ENCODE measurements at places on chromosomes 7 and 10.

DNA sequence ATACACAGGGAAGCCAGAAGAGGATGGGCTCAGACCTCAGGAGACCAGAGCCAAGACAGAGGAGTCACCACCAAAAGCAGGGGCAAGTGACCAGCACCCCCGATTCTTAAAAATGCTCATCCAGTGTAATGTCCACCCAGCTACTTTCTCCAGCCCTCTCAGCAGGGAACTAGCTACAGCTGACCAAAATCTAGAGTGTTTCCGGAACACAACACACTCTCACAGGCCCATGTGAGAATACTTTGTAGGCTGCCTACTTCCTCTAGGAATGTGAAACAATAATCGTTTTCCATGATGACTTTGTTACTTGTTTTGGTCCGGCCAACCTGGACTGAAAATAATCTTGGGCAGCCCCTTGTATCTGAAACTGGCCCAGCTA, 14.5 kb downstream of the PSAP start:
- DNase-seq: no peak

DNA sequence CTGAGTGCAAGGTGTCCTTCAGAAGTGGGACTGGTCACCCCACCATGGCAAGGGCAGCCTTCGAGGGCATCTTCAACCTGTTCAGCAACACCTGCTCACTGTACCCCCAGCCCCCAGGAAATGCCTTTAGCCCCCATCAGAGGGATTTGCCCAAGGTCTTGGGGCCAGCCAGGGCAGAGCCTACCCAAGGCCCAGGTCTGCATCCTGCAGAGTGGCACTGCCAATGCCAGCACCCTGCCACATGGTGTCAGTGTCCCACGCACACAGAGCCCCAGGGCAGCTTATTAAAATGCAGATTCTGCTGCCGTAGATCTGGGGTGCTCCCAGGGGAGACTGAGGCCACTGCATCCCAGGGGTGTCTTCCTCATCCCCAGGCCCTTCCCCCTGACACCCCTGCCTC, 106.2 kb upstream of the KCTD7 start:
- no peak for DNase-seq

DNA sequence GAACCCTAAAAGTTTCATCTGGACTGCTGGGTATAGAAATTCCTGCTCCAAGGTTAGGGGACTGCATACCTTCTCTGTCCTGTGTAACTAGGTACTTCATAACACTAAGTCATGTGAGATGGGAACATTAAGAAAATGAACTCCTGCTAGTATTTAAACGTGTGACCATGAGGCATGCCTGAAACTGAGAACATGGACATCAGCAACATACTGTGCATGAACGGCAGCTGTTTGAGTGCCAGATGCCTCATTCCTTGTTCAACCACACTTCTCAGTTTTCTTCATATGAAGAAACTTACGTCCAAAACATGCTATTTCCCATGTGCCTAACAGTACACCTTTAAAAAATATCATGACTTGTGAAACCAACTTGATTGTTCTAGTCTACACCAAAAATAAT, 88.5 kb downstream of the CREM start:
- DNase-seq: no peak

GRCh38 chr7:104584620-104585019, 256.2 kb downstream of the LHFPL3 start:
- no peak for DNase-seq

DNA sequence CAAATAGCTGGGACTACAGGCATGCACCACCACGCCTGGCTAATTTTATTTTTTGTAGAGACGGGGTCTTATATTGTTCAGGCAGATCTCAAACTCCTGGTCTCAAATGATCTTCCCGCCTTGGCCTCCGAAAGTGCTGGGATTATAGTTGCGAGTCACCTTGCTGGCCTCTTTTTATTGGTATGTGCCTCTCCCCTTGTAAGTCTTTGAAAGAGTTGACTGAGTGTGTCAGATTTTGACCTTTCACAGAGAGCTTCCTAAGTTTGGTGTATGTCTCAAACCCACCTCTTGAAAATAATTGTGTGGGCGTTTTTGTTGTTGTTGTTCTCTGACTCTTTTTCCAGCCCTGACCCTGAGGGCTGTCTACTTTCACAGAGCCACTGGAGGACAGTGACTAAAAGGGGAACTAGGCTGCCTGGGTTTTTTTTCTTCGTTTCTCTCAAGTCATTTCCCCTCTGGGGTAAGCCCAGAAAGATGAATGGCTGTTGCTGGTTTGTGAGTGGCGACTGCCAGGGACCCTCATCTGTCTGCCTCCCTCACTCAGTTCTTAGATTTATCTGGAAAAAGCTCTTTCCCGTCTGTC, 262.8 kb downstream of the ZEB1 start:
- DNase-seq: no peak
